Activated CD4-positive, alpha-beta T cell treated with anti-CD3 and anti-CD28 coated beads for 4 hours (primary cell): ENCODE measurements at places on chromosomes 13 and 19.

- DNase-seq = no peak
These were observed 802.7 kb downstream of the PCDH9 start for GRCh38 chr13:66427458-66427861.

DNA sequence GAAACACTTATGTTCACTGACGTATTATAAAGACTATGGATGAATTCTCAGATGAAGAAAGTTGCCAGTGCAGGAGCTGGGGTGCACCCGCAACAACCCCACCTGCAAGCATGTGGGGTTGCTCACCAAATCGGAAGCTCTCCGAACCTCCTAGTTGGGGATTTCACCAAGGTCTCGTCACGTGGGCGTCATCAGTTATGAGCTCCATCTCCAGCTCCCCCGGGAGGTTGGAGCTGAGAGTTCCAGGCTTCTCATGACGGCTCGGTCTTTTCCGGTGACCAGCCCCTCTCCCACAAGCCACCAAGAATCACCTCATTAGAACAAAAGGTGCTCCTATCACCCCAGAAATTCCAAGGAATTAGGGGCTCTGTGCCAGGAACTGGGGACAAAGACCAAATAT lies 46.1 kb upstream of the TUBGCP3 start:
- DNase-seq = no peak

- no peak for DNase-seq
These were observed 3.8 kb upstream of the KMT2B start for GRCh38 chr19:35713904-35714495.

GRCh38 chr19:48987323-48987722 lies 5.8 kb downstream of the GYS1 start:
- no peak for DNase-seq

GRCh38 chr13:44601586-44601985 lies 25.5 kb upstream of the TSC22D1 start:
- no peak for DNase-seq
